Activated T-cell treated with anti-CD3 and anti-CD28 coated beads for 24 hours (primary cell): ENCODE measurements at places on chromosomes 1 and 21.

DNA sequence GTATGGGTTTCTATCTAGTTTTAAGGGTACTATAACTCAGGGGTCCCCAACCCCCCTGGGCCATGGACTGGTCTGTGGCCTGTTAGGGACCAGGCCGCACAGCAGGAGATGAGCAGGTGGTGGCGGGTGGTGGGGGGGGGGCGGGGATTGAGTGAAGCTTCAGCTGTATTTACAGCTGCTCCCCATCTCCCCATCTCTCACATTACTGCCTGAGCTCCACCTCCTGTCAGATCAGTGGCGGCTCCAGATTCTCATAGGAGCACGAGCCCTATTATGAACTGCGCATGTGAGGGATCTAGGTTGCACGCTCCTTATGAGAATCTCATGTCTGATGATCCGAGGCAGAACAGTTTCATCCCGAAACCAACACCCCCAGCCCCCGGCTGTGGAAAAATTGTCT is 95.1 kb upstream of the SLC45A1 start:
- DNase-seq = no peak

GRCh38 chr1:62208970-62209369 is 14.3 kb downstream of the L1TD1 start:
- DNase-seq = no peak

- no peak for DNase-seq
These were observed 7.0 kb upstream of the POFUT2 start for GRCh38 chr21:45294509-45295291.

GRCh38 chr1:16375521-16376340 is 8.7 kb downstream of the SZRD1 start:
- no peak for DNase-seq

DNA sequence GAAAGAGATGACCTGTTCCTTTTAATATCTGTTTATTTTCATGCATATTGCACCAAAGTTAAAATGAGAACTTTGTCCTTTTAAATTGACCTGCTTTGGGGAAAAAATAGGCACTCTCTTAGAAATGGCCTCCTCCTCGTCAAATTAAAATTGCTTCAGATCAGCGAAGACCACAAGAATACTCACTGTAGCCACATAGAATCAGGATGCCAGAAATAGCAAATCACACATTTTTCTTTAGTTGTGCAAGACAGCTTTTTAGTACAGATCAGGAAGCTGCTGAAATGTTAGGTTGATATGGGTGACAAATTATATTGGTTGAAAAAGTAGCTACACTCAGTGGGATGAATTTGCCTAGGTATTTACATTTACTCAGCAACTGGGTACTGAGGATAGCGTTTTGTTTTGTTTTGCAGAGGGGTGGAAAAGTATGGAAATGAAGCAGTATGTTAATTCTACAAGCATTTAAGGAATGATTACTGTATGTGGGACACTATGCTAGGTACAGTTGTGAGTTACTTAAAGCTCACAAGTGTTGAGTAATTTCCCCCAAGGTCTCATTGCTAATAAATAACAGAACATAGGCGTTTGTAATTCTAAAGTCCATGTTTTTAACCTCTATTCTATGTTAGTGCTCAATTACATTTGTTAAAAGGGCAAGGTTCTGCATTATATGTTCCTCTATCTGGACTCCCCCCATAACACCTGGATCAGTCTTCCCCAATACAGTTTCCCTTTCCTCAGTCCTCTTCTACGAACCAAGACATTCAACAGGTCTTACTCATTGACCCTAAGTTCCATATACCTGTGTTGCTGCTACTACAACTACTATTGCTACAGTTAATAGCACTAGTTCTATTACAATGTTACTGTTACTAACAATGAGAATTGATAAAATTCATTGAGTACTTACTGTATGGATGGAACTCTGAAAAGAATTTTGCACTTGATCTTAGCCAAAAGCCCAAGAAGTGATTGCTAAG is 99.4 kb upstream of the S1PR1 start:
- no peak for DNase-seq

DNA sequence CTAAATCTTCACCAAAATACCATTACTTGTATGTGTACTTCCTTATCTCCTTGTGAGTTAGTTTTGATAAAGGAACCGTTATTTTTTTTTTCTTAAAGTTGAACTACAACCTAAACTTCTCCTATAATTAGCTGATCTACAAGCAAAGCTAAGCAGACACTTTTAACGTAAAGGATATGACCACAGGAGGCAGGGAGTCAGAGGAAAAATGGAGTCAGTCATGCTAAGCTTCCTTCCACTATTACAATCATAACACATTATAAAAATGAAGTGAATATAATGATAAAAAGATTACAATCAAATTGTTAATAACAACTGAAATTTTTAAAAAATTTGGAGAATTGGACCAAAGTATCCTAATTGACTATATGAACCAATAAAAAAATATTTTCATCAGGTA is 892.6 kb downstream of the KCNT2 start:
- no peak for DNase-seq

GRCh38 chr1:246110343-246111219 is 396.5 kb downstream of the SMYD3 start:
- no peak for DNase-seq
